ENCODE measurements at places on chromosomes 13 and 19.

DNA sequence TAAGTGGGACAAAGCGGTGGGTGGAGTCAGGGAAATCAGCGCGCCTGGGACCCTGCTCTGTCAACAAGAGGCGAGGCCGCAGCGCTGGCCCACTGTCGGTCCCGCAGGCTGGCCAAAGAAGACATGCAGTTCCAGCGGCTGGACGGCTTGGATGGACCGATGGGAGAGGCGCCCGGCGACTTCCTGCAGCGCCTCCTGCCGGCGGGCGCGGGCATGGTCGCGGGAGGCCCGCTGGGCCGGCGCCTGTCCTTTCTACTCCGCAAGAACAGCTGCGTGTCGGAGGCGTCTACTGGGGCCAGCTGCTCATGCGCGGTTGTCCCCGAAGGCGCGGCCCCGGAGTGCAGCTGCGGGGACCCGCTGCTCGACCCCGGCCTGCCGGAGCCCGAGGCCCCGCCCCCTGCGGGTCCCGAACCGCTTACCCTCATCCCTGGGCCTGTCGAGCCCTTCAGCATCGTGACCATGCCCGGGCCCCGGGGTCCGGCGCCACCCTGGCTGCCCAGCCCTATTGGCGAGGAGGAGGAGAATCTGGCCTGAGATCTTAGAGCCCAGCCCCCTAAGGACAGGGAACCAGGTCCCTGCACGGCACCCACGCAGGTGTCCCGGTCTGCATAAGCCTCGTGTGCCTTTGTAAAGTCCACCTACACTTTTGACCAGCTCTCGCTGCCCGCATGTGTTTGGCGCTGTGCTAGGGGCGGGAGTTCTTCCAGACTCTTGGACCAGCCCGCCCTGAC lies 6.1 kb downstream of the BEST2 start:
- DNase-seq = no peak

GRCh38 chr13:48001114-48001881 lies at the start of gene SUCLA2:
Gene SUCLA2, minus strand, starts transcription at chr13:48001273. Its CDS starts 4 bp downstream, at chr13:48001269.
- DNase-seq = peak; percentile 85

DNA sequence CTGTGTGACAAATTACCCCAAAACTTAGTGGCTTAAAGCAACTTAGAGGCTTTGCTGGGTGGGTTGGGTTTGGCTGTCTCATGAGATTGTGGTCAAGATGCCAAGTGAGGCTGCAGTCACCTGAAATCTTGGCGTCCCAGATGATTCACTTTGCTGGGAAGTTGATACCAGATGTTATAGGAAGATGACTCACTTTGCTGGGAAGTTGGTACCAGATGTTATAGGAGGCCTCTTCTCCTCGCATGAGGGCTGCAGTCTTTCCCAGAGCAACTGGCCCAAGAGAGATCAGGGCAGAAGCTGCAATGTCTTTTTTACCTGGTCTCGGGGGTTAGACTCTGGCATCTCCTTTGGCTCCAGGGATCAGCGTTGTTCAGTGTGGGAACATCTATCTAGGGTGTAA lies 16.8 kb downstream of the TEX29 start:
- no peak for DNase-seq

DNA sequence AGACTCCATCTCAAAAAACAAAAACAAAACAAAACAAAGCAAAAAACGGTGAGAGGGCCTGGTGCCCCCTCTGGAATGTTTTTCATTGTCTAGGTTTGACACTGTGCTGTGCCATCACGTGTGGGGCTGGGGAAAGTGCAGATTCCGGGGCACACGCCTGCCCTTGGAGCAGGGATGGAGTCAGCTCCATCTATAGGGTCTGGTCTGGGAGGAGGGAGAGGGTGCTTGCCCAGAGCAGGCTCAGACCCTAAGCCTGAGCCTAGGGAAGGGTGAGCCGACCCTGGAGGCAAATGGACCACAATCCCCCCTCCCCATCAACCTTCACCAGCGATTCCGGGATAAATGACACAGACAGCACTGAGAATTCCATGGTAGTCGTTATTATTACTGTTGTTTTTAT lies 10.9 kb upstream of the ZBTB32 start:
- DNase-seq = no peak
